Mesothelial cell of epicardium (in vitro differentiated cells): ENCODE measurements at places on chromosomes 2 and 18. TPM values are rescaled to one million over a fixed set of nuclear protein-coding genes. Genes with fewer than 3 reads are reported as not detected.

Gene B3GNT7
- 5.2 to 7.0 TPM (median 5.6 TPM) in 3 replicates for total RNA-seq

Gene CYP26B1
- 1,290 to 1,322 TPM (median 1,292 TPM) in 3 replicates for total RNA-seq

Gene INO80C
- total RNA-seq, result 29.2 to 33.2 TPM (median 30.0 TPM) in 3 replicates

Gene SCYGR5
- not detected in 3 replicates for total RNA-seq

Gene SERPINB4
- not detected in 3 replicates for total RNA-seq
